NCI-H2171 treated with DMSO at 0.1 percent for 48 hours (cell line): ENCODE measurements at places on chromosomes 3 and 15.

DNA sequence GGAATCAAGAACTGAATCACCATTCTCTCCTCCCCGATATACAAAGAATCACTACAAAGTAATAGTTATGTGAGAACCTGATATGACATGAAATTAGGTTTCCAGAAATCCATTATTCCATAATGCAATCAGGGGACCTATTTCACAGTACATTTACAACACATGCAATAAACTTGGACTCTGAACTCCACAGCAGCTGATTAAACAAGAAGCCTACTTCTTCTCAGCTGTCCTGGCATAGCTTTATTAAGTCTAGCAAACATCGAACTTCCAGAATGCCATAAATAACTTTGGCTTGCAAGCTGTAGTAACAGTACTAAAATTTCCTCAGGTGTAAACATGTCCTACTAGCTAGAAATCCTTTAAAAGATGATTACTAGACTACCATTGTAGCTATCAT is 17.8 kb downstream of the PDCD10 start:
- no peak for DNase-seq

DNA sequence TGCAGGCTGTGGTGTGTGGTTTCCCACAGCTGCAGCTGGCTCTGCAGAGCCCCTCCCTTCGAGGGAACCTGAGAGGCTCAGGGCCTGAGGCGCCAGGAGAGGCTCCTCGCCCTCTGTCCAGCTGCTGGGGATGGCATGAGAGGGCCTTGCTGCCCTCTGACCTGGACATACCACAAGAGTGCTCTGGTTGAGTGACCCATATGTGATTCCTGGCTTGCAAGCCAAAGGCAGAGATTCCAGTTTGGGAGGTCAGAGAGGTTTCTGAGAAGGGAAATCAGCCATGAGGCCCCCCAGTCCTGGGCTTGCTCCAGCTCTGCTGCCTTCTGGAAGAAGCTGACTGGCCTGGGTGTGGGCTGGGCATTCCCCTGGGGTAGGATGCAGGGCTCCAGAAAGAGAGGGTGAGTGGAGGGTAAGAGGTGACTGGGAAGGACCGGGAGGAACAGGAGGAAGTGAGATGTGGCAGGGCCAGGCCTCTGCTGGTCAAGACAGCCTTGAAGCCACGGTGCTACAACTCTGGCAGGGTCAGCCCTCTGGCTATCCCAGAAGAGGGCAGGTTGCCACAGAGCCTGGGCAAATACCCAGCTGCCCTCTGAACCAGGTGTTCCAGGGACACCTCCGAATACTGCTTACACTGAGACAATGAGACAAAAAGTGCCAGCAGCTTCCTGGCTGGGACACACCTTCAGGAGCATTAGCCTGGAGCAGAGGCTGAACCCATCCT is 16.0 kb upstream of the SRP14 start:
- DNase-seq: no peak

- no peak for DNase-seq
Observed at GRCh38 chr15:74250266-74250665, 14.1 kb downstream of the CCDC33 start.

GRCh38 chr3:37800022-37800551 is 61.6 kb upstream of the CTDSPL start:
- no peak for DNase-seq

GRCh38 chr15:41487381-41487780 is 6.3 kb upstream of the ITPKA start:
- no peak for DNase-seq

DNA sequence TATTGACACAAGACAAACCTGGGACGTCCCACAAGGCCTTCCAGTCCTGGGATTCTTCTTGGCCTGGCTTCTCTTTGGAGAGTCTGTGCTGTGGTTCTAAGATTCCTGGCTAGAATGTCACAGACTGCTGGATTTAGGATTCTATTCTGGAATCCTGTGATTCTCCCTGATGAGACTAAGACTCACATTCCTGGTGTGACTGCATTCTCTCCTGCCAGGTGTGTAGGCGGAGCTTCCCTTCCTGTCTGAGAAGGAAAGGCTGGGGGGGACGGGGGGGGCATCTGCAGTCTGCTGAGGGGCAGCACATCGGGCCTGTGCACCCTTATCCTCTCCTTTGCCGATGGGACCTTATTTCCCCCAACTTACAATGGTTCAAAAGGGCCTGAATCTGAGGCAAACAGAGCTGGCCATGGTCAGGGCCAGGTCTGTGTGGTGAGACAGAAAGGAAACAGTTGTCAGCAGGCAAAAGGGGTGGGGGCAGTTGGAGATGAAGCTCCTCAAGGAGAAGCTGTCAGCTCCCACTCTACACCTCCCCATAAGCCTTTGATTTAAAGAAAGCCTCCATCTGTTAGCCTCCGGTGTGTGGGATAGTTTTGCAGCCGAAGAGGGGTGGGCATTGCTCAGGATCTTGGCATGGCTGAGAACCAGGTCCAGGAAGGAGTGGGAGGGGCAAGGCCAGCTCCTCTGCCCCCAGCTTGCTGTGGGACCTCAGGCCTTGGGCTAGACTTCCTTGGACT is 30.9 kb downstream of the VIPR1 start:
- DNase-seq: no peak

GRCh38 chr3:37945156-37945806 is 45.3 kb upstream of the VILL start:
- no peak for DNase-seq

DNA sequence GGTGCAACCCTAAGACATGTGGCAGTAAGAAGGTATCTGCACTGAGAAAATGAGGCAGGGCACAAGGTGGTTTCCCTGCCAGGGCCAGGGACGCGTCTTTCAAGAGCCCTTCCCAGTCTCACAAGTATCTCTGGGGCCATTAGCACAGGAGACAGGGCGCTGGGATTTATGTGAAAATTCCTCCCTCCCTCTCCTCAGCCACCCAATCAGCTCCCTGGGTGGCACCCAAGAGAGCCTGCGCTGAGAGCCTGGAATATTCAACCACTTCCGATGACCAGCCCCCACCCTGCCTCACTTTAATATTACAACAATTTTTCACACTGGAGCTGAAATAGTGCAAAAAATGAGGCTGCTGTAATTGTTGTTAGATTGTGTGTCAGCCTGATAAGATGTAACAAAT is 26.1 kb downstream of the SEC61A1 start:
- DNase-seq: no peak

DNA sequence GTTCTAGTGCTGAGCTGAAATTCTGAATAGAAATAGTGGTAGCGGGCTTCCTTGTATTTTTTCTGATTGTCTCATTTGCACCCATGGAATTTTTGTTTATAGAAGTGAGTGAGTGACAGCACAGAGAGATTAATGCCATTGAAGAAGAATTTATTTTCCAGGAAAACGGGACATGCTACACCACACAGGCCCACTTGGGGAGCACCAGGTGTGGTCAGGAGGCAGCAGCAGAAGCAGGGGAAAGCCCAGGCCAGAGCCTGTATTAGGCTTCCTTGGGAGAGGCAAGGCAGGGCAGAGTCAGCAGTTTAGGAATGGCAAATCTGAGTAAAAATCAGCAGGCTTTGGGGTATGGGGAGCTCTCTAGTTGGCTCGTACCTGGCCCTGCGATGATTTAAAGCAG is 88.4 kb upstream of the ATP11B start:
- no peak for DNase-seq

GRCh38 chr3:24261521-24261920 is 233.1 kb downstream of the THRB start:
- DNase-seq: no peak

DNA sequence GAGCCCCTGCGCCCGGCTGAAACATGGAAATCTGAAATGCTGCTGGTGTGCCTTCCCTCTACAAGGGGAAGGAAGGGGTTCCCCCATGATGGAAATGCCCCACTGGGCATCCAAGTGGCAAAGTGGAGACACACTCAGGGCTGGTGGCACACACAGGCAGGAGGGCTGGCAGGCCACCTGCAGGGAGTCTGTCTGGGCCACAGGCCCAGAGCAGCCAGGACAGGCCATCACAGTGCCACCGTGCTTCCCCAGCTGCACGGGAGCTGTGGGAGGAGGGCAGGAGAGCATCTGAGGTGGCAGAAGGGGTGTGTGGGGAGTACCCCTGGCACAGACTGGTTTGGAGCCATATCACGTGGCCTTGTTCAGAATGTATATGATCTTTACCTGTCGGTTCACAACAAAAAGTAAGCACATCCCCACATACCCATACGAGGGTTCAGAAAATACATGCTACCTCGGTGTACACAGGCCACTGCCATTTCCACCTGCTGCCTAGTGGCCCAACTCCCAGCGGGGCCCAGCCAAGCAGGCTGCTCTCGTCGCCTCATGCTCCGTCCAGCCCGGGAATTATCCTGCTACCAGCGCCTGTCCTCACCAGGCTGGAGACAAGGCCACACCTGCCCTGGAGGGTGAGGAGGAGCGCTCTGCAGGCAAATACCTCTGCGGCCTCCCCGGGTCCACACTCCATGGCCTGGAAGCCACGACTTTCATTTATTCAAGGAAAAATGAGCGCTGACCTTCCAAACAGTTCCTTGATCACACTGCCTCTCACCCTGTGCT is 22.6 kb upstream of the DUSP7 start:
- DNase-seq: no peak

DNA sequence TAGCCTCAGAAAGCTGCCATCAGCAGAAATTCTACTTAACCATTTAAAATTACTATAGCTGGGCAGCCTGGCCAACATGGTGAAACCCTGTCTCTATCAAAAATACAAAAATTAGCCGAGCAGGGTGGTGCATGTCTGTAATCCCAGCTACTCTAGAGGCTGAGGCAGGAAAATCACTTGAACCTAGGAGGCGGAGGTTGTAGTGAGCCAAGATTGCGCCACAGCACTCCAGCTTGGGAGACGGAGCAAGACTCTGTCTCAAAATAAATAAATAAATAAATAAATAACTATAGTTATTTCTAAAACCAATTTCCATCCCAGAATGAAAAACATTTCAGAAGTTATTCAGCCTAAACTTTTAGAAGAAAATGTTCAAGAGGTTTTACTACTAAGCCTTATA is 25.1 kb downstream of the LRRFIP2 start:
- DNase-seq: no peak
